Progenitor cell of endocrine pancreas (in vitro differentiated cells): ENCODE measurements at places on chromosomes 6 and 20. TPM values are rescaled to one million over a fixed set of nuclear protein-coding genes. Genes with fewer than 3 reads are reported as not detected.
A peak's percentile ranks its signal among the peaks of the same experiment; 100 is the strongest.

GRCh38 chr6:50843842-50844241 is 25.2 kb downstream of the TFAP2B start:
- peaks cover 99% of the 10 kb centered on the region for H3K27me3 ChIP-seq
- H3K4me3 ChIP-seq = no peak overlapping the region
- H3K27ac ChIP-seq = no peak overlapping the region
- H3K36me3 ChIP-seq = no peaks in the 10 kb centered on the region

DNA sequence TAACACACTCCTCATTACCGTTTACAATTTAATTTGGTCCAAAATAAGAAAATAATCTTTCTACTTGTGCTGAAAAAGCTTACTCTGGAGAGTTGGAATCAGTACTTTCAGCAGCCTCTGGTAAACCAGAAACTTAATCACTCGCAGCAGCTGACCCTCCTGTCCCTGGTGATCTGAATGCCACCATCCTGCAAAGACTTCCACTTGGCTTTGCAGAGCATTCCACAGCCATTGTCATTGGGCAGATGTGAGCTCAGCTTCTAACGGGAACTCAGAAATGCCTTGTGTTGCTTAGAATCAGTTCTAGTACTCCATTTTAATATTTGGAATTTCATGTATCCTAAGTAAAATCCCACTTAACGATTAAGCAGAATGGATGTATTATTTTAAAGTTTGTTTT is 59.7 kb downstream of the PHACTR1 start:
- no peaks in the 10 kb centered on the region for H3K36me3 ChIP-seq
- H3K4me3 ChIP-seq = no peak overlapping the region
- H3K27me3 ChIP-seq = no peaks in the 10 kb centered on the region
- H3K4me1 ChIP-seq = peaks cover 4% of the 10 kb centered on the region
- DNase-seq = no peak
- H3K27ac ChIP-seq = no peak overlapping the region

GRCh38 chr6:52108128-52108527 is 20.7 kb upstream of the PKHD1 start:
- peaks cover 2% of the 10 kb centered on the region for H3K36me3 ChIP-seq
- H3K4me3 ChIP-seq = no peak overlapping the region
- no peak overlapping the region for H3K27ac ChIP-seq
- H3K27me3 ChIP-seq = no peaks in the 10 kb centered on the region
- DNase-seq = no peak
- H3K4me1 ChIP-seq = peaks cover 9% of the 10 kb centered on the region

GRCh38 chr20:53016534-53017042 is 44.4 kb downstream of the TSHZ2 start:
- no peaks in the 10 kb centered on the region for H3K27me3 ChIP-seq
- H3K4me3 ChIP-seq = no peak overlapping the region
- DNase-seq = no peak
- H3K27ac ChIP-seq = no peak overlapping the region
- peaks cover 14% of the 10 kb centered on the region for H3K36me3 ChIP-seq

DNA sequence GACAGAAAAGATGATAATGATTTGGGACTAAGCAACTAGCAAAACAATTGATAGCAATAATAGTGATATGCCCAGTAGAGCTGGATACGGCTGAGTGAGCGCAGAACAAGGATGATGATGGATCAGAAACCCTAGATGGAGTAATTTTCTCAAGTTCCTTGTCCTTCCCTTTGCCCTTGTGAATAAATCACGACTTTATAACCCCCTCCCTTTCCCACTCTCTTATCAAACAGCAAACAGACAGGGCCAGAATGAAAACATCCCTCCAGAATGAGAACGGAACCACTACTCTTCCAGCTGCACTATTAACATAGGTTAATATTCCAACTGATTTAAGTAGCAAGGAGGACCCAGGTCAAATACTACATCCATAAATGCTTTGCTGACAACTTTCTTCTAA is 1.3 kb upstream of the MTFR2 start:
- H3K4me3 ChIP-seq = peak overlapping the region; percentile 95
- H3K27me3 ChIP-seq = no peaks in the 10 kb centered on the region
- no peaks in the 10 kb centered on the region for H3K36me3 ChIP-seq
- no peak overlapping the region for H3K27ac ChIP-seq

- H3K27ac ChIP-seq = no peak overlapping the region
- DNase-seq = peak; percentile 42
- no peaks in the 10 kb centered on the region for H3K27me3 ChIP-seq
- H3K36me3 ChIP-seq = no peaks in the 10 kb centered on the region
- no peak overlapping the region for H3K4me3 ChIP-seq
These were observed 68.7 kb downstream of the SYTL3 start for GRCh38 chr6:158718461-158719046.

GRCh38 chr6:20559924-20560551 is 25.8 kb downstream of the CDKAL1 start:
- peaks cover 19% of the 10 kb centered on the region for H3K4me1 ChIP-seq
- H3K36me3 ChIP-seq = peaks cover 8% of the 10 kb centered on the region
- H3K27ac ChIP-seq = no peak overlapping the region
- H3K4me3 ChIP-seq = no peak overlapping the region
- H3K27me3 ChIP-seq = no peaks in the 10 kb centered on the region
- DNase-seq = no peak

DNA sequence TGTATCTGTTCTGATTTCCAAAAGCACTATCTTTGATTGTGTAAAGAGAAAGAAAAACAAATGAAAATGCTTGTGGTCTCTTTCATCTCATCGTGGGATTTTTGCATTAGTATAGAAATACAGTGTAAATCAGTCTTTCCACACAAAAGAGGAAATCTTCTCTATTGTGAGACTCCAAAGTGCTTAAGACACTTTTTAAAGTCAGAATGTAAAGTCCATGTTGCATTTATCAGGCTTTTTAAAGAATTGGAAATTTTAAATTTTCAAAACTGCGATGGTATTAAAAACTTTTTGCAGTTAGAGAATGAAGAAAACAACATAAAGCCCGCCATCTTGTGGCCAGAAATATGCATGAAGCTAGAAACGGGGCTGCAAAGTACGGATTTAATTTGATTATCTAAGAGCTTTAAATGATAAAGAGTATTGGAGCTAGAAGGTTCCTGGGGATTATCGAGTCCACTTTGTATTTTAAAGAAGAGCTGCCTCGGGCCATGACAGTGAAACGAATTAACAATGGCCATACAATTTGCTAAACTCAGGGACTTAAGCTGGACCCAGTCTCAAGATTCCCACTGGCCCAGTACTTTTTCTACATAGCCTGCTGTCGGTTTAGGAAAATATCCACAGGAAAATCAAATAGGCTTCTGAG is 339.6 kb downstream of the ARHGAP18 start:
- no peak overlapping the region for H3K27ac ChIP-seq
- H3K4me1 ChIP-seq = no peaks in the 10 kb centered on the region

GRCh38 chr6:75113446-75113845 is 92.4 kb downstream of the COL12A1 start:
- H3K4me3 ChIP-seq = no peak overlapping the region
- no peak overlapping the region for H3K27ac ChIP-seq
- no peaks in the 10 kb centered on the region for H3K27me3 ChIP-seq
- peaks cover 12% of the 10 kb centered on the region for H3K4me1 ChIP-seq

DNA sequence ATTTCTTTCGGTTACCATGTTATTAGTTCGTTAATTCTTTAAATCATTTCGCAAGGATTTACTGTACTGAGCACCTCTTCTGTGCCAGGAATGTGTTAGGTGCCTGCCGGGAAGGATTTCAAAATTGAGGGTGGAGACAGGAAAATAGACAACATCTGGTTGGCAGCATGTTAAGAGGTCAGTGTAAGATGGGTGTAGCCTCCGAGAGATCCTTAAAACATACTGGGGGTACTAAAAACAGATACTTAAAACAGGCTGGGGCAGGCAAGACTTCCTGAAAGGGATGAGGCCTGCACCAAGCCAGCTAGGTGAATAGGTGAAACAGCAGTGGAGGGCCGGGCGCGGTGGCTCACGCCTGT is 178.0 kb upstream of the SGK1 start:
- H3K27ac ChIP-seq = no peak overlapping the region
- no peak overlapping the region for H3K4me3 ChIP-seq
- DNase-seq = no peak
- no peaks in the 10 kb centered on the region for H3K27me3 ChIP-seq
- H3K36me3 ChIP-seq = no peaks in the 10 kb centered on the region

DNA sequence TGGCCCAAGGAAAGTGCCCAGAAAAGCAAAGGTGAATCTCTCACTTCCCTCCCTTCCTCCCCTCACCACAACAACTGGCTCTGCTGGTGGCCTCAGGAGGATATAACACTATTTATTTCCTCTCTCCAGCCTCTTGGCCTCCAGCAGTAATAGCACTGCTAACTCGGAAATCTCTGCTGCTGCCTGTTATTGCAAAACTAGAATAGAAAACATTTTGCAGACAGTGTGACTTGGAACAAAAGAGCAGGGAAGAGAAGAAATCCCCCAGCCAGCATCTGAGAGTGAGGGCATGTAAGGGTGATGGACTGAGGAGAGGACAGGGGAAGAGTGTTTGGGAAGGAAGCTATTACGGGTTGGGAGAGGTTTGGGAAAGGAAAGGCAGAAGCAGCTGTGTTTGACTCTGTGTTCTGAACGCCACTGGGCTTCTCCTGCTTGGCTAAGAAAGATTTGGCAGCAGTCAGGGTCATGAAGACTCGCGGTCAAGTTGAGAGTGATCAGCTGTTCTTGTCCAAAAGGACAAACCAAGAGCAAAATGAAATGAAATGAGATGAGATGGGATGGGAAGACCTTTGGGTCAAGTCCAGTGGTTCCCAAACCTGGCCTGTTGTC is 81.0 kb upstream of the SNX9 start:
- no peak overlapping the region for H3K4me3 ChIP-seq
- no peak for DNase-seq
- no peak overlapping the region for H3K27ac ChIP-seq
- no peaks in the 10 kb centered on the region for H3K4me1 ChIP-seq
- peaks cover 6% of the 10 kb centered on the region for H3K27me3 ChIP-seq

- no peak overlapping the region for H3K4me3 ChIP-seq
- H3K27ac ChIP-seq = no peak overlapping the region
- no peaks in the 10 kb centered on the region for H3K36me3 ChIP-seq
- peaks cover 3% of the 10 kb centered on the region for H3K27me3 ChIP-seq
- DNase-seq = no peak
- peaks cover 22% of the 10 kb centered on the region for H3K4me1 ChIP-seq
These were observed 64.4 kb downstream of the EZR start for GRCh38 chr6:158754738-158755137.

Gene SNAI1
- total RNA-seq = 1.3 and 1.7 TPM in 2 replicates

Gene GATA5
- 3.8 and 4.8 TPM in 2 replicates for total RNA-seq

Gene NHSL1
- 79.0 and 86.5 TPM in 2 replicates for total RNA-seq

Gene PROKR2
- total RNA-seq = not detected in 2 replicates

Gene ABRACL
- total RNA-seq = 71.6 and 80.1 TPM in 2 replicates

Gene APOM
- total RNA-seq = 7.1 and 7.5 TPM in 2 replicates

Gene TAF8
- 38.9 and 40.4 TPM in 2 replicates for total RNA-seq

Gene BTN1A1
- 1.5 and 1.6 TPM in 2 replicates for total RNA-seq

Gene NANP
- 3.3 and 4.0 TPM in 2 replicates for total RNA-seq

Gene WFDC10B
- total RNA-seq = not detected in 2 replicates

Gene CPNE5
- total RNA-seq = 0.16 and 0.24 TPM in 2 replicates
